ENCODE measurements at places on chromosomes 6 and 20.

DNA sequence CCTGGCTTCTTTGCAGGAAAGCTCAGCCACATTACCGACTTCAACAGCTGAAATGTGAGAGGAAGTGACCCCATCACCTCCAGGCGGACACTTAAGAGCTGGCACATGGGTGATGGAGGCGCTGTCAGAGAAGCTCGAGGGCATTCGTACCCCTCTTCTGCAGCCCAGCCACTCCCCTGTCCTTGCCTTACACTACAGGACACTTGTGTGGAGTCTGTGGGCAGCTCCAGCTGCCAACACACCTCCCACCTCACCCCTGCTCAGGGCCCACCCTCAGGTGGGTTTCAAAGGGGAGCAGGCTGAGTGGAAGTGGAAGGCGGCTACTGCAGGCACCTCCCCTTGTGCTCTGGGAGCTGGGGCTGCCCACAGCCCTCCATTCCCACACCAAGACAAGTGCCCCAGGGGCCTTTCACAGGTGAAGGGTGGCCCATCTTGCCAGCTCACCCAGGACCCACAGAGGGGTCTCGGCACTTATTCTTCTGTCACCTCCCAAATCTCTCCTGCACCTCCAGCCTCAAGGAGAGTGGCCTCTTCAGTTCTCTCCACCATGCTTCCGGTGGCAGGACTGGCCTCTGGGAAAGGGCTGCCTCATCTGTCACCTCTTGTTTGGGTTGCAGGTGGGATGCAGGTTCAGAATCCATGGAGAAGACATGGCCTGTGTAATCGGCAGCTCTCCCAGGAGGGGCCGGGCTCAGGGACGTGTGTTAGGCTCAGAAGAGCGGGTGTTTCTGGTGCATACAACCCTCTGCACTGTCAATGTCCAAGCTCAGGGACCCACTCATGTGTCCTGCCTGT is 49.8 kb downstream of the IRF4 start:
- DNase-seq: no peak

DNA sequence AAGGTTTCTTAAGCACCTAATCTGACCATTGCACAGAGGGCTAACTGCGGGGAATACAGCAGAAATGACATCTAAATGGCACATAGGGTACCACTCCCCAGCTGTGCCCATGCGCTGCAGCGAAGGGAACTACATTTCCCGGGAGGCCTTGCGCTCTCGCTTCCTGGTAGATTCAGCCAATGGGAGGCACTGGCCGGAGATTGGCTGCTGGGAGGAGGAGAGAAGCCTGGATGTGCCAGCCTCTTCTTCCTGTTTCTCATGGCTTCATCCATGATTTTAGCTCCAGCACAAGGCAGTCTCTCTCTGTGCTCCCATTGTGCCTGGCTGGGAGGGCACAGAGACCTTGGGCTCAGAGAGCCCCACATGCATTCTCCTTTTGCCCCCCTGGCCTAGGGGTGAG is 101.7 kb upstream of the FOXA2 start:
- no peak for DNase-seq

- DNase-seq: no peak
Observed at GRCh38 chr6:152671171-152671570, 26.5 kb upstream of the MYCT1 start.

DNA sequence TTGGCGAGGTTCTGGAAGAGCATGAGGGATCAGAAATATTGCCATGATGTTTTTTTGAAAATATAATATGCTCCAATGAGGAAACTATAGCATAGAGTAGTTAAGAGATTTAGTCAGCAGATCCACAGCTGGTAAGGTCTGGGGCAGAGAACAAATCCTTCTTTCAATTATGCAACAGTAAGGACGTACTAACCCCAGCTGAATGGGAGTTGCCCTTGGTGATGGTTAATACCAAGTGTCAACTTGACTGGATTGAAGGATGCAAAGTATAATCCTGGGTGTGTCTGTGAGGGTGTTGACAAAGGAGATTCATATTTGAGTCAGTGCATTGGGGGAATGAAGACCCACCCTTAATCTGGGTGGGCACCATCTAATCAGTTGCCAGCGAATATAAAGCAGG is 745.5 kb upstream of the NRSN1 start:
- DNase-seq: no peak

GRCh38 chr6:129744201-129744879 is 34.4 kb upstream of the ARHGAP18 start:
- DNase-seq: no peak

- no peak for DNase-seq
Observed at GRCh38 chr6:105178636-105179035, 1.2 kb downstream of the POPDC3 start.
